Activated naive CD8-positive, alpha-beta T cell treated with anti-CD3 and anti-CD28 coated beads, Interleukin-2, amount 10 ng/mL, durations not matched to agents 7 days and 5 days (primary cell): ENCODE measurements at places on chromosomes 7 and 10.

- no peak for DNase-seq
- peaks cover 7% of the 10 kb centered on the region for H3K4me1 ChIP-seq
- H3K4me3 ChIP-seq, result no peak overlapping the region
- H3K27me3 ChIP-seq, result peaks cover 5% of the 10 kb centered on the region
Observed at GRCh38 chr10:84525120-84525806, 196.9 kb downstream of the CCSER2 start.

- no peak overlapping the region for H3K4me3 ChIP-seq
- no peak overlapping the region for H3K27ac ChIP-seq
- no peaks in the 10 kb centered on the region for H3K27me3 ChIP-seq
- H3K4me1 ChIP-seq, result peaks cover 13% of the 10 kb centered on the region
Observed at GRCh38 chr7:128962899-128963298, 25.2 kb downstream of the IRF5 start.

GRCh38 chr7:1668396-1669063, 1.5 kb upstream of the ELFN1 start:
- no peaks in the 10 kb centered on the region for H3K36me3 ChIP-seq
- peak; percentile 38 for DNase-seq
- peaks cover 35% of the 10 kb centered on the region for H3K27me3 ChIP-seq

DNA sequence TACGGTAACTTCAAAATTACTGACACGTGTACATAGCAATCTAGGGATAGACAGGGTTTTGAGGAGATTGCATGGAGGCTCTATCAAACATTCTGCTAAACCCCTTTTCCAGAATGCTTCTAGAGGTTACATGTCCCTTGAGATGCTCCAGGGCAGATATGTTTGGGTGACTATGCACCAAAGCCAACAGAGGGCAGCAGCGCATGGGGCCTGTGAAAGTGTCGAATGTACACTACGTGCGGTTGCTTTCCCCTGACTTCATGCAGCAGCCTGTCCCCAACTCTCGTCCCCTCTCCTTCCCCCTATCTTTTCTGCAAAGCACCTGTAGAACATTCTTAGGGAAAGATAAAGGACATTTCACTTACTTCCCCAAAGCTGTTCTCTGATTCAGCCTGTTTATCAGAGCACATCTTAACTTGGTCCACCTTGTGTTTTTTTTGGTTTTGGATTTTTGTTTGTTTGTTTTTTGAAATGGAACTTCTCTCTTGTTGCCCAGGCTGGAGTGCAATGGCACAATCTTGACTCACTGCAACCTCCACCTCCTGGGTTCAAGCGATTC, 90.2 kb downstream of the UBE3C start:
- DNase-seq, result no peak
- peaks cover 9% of the 10 kb centered on the region for H3K36me3 ChIP-seq
- H3K4me3 ChIP-seq, result no peak overlapping the region
- H3K27me3 ChIP-seq, result no peaks in the 10 kb centered on the region

DNA sequence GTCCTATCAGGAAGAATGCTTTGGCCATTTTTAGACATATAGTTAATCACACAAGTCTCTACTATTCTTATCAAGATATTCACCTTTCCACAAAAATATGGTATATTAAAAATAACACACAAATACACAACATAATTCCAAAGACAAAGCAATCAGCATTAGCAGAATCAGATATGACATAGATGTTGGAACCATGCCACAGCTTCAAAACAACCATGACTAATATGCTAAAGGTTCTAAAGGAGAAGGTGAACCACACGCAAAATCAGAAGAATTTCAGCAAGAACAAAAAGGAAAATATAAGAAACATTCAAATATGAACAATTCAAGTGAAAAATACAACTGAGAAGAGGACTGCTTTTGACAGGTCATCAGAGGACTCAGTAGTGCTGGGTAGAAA, 670.2 kb upstream of the SORCS1 start:
- H3K27ac ChIP-seq, result no peak overlapping the region
- H3K27me3 ChIP-seq, result no peaks in the 10 kb centered on the region
- no peaks in the 10 kb centered on the region for H3K36me3 ChIP-seq

DNA sequence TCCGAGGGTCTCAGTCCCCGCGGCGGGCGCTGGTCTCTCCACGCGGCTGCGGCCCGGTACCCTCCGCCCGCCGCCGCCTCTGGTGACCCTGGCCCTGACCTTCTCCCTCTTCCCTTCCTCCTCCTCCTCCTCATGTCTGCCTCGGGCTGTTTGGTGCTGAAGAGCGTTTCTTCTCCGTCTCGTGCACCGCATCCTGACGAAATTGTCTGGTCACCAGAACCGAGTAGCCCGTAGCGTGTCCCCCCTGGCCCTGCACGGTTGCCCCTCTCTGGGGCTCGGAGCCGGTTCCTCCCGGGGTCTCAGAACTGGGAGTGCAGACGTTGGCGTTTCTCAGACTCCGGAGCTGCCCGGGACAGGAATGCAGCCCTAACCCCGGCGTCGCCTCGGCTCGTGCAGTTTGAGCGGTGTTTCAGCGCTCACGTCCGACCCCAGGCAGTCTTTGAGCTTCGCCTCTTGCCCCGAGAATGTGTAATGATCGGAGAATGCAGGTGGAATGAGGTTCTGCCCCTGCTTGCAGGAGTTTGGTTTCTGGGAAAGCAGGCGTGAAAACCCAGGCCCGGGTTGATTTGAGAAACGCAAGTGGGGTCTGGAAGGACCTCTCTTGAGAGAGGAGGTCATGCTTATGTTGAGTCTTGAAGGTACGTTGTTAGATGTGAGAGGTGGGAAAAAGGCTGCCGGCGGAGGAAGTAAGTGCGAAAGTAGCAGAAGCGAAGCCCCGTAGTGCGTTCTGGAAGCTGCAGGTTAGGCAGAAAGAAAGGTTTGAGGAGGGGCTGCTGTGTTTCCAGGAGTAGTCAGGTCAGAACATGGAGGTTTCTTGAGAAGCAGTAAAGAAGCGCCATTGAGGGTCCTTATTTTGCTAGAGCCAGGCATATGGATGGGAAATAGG, 743 bp downstream of the RBM17 start:
- H3K4me1 ChIP-seq, result peaks cover 64% of the 10 kb centered on the region
- no peak for DNase-seq
- H3K27ac ChIP-seq, result peak overlapping the region; percentile 93
- peak overlapping the region; percentile 94 for H3K4me3 ChIP-seq
- no peaks in the 10 kb centered on the region for H3K27me3 ChIP-seq
- peaks cover 9% of the 10 kb centered on the region for H3K36me3 ChIP-seq

- no peaks in the 10 kb centered on the region for H3K36me3 ChIP-seq
- H3K4me1 ChIP-seq, result no peaks in the 10 kb centered on the region
- H3K27me3 ChIP-seq, result no peaks in the 10 kb centered on the region
- H3K27ac ChIP-seq, result no peak overlapping the region
- DNase-seq, result no peak
Observed at GRCh38 chr7:32218154-32218467, 147.9 kb upstream of the PDE1C start.

DNA sequence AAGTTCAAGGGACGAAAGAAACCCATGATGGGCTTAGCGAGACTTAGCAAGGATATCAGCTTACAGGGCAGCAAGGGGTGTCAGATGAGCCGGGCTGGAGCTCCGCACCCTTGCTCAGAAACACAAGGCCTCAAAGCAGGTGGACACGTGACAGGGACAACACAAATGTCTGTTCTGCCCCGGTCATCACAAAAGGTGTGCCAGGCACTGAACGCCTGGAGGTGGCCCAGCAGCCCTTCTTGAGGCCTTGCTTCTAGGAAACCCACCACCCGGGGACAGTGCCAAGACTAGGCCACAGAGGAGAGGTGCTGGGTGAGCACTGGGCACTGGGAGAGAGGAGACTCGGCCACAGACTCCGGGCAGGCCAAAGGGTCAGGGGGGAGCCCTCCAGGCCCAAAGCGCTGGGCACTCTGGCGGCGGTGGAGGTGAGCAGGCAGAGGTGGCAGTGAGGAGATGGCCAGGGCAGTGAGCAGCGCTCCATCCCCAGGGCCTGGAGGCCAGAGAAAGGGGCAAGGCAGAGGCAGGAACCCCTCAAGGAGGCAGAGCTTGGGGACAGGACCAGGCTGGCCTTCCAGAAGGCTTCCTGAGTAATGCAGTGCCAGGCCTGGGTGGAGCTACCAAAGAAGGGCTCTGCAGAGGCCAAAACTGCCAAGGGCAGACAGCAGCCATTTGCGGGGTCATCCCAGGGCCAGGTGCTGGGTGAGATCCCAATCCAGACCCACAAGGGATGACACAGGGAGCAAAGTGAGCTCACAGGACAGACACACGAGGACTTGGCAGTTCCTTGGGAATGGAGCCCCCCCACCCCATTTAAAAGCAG, 22.7 kb downstream of the EBF3 start:
- no peaks in the 10 kb centered on the region for H3K36me3 ChIP-seq
- no peaks in the 10 kb centered on the region for H3K4me1 ChIP-seq
- H3K27me3 ChIP-seq, result no peaks in the 10 kb centered on the region
- H3K4me3 ChIP-seq, result no peak overlapping the region
- no peak overlapping the region for H3K27ac ChIP-seq

GRCh38 chr7:11831736-11832495, at the start of gene THSD7A:
Gene THSD7A, minus strand, starts transcription at chr7:11832198. Its CDS starts 252 bp downstream, at chr7:11831946.
- peak within 1 kb of the TSS; percentile 63 for H3K4me3 ChIP-seq
- peaks cover 39% of the 10 kb centered on the region for H3K27me3 ChIP-seq
- peaks cover 9% of the 10 kb centered on the region for H3K4me1 ChIP-seq
- no peaks in the 10 kb centered on the region for H3K36me3 ChIP-seq
- DNase-seq, result peak; percentile 43

DNA sequence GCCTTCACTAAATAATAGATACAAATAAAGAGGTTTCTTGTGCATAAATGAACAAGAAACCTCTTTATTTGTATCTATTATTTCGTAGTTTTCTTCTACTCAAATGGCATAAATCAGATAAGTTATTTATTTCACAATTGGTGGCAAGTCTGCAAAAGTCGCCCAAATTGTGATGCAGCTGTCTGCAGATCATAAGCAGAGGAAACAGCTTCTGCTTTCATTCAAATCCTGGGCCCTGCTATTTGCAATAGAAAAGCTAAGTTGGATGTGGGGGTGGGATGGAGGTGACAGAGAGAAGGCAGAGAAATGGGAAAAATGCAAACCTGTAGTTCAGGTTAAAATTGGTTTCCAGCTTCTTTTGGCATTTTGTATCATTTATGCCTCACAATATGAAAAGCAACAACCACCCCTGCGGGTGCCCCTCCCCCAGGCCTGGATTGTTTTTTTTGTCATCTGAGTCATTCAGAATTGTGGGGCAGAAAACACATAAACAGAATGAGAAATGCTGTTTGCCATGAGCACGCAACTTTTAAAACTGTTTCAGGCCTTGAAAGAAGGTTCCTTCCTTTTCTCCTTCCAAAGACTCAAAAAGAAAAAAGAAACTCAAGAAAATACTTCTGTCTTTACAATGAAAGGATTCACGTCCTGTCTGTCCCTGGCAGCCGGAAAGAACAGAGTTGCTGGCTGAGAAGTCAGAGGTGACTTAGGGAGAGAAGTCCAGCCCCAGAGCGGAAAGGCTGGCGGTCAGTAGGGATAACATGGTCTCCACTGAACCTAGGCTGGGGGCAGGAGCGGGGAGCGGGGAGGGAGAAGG, 132.9 kb downstream of the BAMBI start:
- H3K27me3 ChIP-seq, result peaks cover 27% of the 10 kb centered on the region
- no peak overlapping the region for H3K4me3 ChIP-seq
- no peak for DNase-seq

GRCh38 chr7:29291723-29292618, 97.4 kb downstream of the CHN2 start:
- peaks cover 13% of the 10 kb centered on the region for H3K27me3 ChIP-seq
- no peak overlapping the region for H3K4me3 ChIP-seq

DNA sequence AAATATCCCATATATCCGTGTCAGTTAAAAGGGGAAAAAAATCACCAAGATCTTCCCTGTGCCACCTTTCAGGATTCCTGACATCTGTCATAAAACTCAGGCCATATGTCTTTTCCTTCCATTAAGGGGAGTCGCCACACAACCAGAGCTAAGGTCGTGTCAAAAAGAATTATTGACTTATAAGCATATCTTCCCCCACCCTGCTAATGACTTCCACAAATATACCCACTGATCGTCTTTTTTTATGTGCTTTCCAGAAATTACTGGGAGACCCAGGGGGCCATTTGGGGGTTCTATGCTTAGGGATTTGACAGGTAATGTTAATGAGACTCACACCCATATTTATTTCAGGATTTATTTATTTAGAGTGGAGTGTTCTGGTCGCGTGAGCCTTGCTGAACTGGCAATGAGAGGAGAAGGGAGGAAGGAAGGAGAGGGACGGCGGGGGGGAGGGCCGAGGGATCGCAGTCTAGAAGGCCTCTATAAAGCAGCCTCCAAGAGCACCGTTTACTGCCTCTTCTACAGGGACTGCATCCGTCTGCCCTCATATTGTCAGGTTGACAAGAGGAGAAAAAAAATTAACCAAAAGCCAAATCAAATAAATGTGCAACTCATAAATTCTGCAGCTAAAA, 135.7 kb upstream of the MGMT start:
- peaks cover 6% of the 10 kb centered on the region for H3K27me3 ChIP-seq
- H3K36me3 ChIP-seq, result no peaks in the 10 kb centered on the region
- no peak for DNase-seq
- peaks cover 3% of the 10 kb centered on the region for H3K4me1 ChIP-seq
- H3K27ac ChIP-seq, result no peak overlapping the region

GRCh38 chr7:86978808-86979506, 80.5 kb downstream of the ELAPOR2 start:
- peaks cover 9% of the 10 kb centered on the region for H3K4me1 ChIP-seq
- H3K27me3 ChIP-seq, result peaks cover 3% of the 10 kb centered on the region
- H3K36me3 ChIP-seq, result no peaks in the 10 kb centered on the region
- no peak for DNase-seq

DNA sequence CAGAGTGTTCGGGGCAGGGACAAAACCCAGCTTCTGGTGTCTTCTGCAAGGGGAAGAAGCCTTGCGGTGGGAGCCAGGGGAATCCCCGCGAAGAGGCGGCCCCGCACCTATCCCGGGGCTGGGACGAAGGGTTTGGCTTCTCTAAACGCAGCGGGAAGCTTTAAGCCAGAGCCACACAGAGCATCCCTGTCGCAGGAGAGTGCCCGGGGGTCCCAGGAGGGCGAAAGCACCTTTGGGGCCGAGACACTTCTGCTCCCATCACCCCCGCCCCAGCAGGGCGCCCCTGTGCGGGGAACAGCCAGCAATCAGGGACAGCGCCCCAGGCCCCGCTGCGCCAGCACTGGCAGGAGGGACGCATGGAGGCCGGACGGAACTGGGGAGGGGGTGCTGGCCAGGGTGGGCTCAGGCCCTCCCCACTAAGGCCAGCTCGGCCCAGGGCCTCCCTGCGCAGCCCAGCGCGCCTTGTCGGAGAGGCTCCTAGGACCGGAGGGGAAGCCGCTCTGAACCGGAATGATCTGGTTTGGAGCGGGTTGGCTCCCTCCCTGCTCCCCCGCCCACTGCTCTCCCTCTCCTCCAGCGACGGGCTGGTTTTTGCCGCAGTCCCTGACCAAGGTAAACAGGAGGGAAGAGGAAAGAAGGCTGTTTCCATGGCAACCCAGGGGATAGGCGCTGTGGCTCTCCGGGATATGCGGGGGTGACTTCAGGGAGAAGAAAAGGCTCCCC, 63.9 kb downstream of the TMEM209 start:
- H3K27me3 ChIP-seq, result peaks cover 11% of the 10 kb centered on the region
- H3K4me1 ChIP-seq, result peaks cover 4% of the 10 kb centered on the region
- H3K36me3 ChIP-seq, result peaks cover 14% of the 10 kb centered on the region
- peak overlapping the region; percentile 33 for H3K27ac ChIP-seq

GRCh38 chr7:39168403-39169098, 190.8 kb downstream of the POU6F2 start:
- no peak overlapping the region for H3K4me3 ChIP-seq
- no peak overlapping the region for H3K27ac ChIP-seq
- no peaks in the 10 kb centered on the region for H3K4me1 ChIP-seq
- H3K27me3 ChIP-seq, result no peaks in the 10 kb centered on the region

GRCh38 chr10:88991899-88992320, 1.3 kb downstream of the FAS start:
- H3K36me3 ChIP-seq, result peaks cover 27% of the 10 kb centered on the region
- H3K4me3 ChIP-seq, result peak overlapping the region; percentile 100
- peaks cover 64% of the 10 kb centered on the region for H3K4me1 ChIP-seq
- no peak for DNase-seq
- H3K27ac ChIP-seq, result peak overlapping the region; percentile 99
